ENCODE measurements at places on chromosomes 13 and 19.

- DNase-seq, result no peak
Measured at GRCh38 chr13:44668688-44669087, 92.6 kb upstream of the TSC22D1 start.

GRCh38 chr19:1076951-1077350, 10.0 kb downstream of the ARHGAP45 start:
- no peak for DNase-seq

DNA sequence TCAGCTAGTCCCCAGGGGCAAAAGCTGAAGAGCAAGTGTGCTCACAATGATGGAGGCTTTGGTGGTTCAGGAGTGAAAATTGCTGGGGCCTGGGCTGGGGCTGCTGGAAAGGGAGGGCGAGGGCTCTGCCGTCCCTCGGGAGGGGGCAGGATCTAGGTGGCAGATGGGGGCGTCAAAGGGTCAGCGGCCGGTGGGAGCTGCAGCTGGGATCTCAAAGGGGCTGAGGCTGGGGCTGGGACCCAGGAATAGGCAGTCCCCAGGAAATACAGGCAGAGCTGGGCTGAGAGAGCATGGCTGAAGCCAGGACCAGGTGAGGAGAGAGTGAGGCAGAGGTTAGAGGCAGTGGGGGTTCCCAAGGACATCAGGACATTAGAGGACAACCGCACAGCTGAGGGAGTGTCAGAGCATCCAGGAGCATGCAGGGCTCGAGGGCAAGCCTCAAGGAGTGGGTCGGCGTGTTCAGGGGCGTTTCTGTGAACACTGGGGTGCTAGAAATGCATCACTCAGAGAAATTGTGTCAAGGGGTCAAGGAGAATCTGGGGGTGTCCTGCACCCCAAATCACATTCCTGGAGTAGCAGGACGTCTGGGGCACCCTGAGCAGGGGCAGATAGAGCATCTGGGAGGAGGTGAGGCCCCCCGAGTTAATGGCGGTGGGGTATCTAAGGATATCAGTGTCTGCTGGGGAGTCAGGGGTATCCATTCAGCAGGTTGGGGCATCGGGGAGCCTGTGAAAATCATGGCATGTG, 1.2 kb upstream of the SYNE4 start:
- no peak for DNase-seq

DNA sequence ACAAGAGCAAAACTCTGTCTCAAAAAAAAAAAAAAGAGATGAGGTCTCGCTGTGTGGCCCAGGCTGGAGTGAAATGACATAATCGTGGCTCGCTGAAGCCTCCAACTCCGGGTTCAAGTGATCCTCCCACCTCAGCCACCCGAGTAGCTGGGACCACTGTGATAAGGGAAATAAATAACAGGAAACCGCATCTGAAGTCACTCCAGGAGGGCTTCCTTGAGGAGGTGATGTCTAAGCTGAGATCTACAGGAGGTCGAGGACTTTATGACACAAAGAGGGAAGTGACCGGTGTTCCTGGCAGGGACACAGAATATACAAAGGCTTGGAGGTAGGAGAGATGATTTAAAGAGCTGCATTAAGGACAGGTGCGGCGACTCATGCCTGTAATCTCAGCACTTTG, 8.9 kb upstream of the NR2F6 start:
- no peak for DNase-seq

GRCh38 chr19:48918071-48918470, 15.4 kb upstream of the DHDH start:
- no peak for DNase-seq

GRCh38 chr19:44701228-44701627, 2.3 kb downstream of the CEACAM16 start:
- no peak for DNase-seq

DNA sequence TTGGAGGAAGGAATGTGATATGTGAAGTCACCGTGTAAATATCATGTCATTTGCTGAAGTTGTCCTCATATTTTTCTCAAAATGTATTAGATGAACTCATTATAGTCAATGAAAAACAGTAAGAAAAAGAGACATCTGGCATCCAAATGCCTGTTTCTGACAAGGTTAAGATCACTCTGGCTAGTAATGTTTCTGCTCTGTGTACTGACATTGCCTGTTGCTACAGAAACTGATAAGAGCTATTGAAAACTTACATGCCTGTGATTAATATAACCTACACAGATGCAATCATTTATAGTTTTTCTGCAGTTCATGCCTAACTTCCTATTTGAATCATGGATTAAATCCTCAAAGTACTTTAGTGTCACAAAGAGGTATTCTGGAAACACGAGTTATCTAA, 249.8 kb downstream of the NBEA start:
- no peak for DNase-seq

GRCh38 chr13:74487091-74487722, 353.0 kb upstream of the KLF12 start:
- no peak for DNase-seq

GRCh38 chr13:67343777-67344176, 113.6 kb upstream of the PCDH9 start:
- no peak for DNase-seq

- DNase-seq, result no peak
Measured at GRCh38 chr13:98374750-98375149, 197.7 kb upstream of the RNF113B start.

- DNase-seq, result no peak
Measured at GRCh38 chr13:75636436-75637180, 478 bp downstream of the LMO7 start.

DNA sequence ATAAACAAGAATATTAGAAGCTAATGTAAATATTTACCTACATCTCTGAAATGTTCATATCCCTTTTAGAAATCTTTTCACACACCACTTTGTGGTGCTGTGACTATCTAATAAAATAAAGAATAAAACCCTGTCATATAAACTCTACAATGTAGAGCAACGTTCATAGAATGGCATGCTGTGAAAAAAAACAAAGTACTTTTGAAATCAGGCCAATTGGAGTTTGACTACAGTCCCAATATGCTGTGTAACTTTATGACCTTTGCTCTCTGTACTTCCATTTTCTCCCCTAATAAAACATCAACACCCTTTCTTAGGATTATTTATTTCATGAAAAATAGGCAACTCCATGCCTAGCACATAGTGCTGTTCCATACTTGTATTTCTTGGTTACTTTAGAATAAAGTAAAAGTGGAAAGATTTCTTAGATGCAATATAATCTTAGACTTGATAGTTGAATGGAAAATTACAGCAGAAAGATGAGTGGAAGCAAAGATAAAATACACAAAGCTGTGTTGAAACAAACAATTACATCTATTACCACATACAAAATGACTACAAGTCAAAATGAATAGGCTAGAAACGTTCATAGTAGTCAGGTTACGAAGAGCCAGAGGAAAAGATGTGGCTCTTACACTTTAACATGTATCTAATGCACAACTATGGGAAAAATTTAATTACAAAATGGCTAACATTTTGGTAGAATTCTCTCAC, 613.2 kb upstream of the SLITRK5 start:
- no peak for DNase-seq

DNA sequence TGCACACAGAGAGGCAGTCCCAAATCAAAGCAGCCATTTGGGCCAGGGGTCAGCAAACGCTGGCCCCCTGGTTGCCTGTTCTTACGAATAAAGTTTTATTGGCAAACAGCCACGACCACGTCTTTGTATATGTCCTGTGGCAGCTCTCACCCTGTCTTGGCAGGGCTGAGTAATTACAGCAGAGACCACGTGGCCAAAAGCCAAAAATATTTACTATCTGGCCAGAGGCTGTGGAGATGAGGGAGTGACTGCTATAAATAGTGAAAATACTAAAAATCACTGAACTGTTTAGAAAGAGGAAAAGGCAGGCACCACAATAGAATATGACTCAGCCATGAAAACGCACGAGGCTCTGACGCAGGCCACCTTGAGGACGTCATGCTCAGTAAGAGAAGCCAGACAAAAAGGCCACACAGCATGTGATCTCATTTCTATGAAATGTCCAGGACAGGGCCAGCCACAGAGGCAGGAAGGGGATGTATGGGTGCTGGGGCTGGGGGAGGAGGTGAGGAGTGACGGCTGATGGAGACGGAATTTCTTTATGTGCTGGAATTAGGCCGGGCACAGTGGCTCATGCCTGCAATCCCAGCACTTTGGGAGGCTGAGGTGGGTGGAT, 29.4 kb downstream of the SMIM24 start:
- no peak for DNase-seq

DNA sequence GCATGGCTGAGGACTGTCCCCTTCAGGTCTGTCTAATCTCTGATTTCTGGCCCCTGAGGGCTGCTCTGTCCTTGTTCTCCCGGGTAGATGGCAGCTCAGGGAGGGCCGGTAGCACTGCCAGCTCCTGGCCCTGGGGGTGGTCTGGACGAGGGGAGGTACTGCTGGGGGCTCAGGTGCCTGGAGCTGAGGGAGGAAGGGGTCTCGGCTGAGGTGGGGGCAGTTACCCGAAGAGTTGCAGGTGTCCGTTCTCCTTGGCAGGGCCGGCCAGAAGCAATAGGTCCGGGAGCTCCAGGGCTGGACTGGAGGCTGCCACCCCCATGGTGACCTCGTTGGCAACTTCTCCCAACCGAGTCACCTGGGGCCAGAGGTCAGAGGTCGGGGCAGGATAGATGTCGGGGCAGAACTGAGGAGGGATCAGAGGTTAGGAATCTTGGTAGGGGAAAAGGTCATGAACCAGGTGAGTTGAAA, 1.2 kb upstream of the EMC10 start:
- DNase-seq, result no peak

- DNase-seq, result no peak
Measured at GRCh38 chr13:111667757-111668156, 347.3 kb downstream of the TEX29 start.

DNA sequence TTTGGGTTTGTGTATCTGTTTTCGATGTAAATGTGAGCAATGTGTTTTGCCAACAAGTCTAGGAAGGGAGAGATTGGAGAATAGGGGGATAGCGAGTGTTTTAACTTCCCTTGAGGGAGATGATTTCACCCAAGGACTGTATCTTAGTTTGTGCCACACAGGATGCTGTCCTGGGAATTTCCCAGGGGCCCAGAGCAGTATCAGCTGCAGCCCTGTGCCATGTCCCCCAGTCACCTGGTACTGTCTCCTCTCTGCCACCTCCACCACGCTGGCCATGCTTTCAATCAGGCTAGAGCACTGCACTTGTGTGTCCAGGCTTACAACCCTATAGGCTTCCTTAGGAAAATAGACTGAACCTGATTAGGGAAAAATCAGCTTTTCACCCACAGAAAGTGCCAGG, 40.1 kb upstream of the CLDN10 start:
- DNase-seq, result no peak

DNA sequence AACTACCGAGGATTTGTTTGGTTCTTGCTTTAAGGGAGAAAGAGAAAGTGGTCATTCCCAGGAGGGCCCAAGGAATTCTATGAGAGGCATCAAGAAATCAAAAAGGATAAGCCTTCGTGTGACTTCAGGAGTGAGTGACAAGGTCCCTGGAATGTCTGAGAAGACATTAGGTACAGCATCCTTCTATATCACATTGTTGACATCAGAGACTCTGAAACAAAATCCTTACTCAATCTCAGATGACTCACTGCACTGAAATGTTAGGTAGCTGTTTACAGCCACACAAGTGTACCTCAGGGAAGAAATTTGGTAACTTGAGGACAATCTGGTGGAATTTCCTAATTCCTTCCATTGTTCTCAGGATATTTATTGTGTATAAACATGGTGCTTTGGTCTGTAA, 7.9 kb upstream of the LGALS14 start:
- DNase-seq, result no peak

DNA sequence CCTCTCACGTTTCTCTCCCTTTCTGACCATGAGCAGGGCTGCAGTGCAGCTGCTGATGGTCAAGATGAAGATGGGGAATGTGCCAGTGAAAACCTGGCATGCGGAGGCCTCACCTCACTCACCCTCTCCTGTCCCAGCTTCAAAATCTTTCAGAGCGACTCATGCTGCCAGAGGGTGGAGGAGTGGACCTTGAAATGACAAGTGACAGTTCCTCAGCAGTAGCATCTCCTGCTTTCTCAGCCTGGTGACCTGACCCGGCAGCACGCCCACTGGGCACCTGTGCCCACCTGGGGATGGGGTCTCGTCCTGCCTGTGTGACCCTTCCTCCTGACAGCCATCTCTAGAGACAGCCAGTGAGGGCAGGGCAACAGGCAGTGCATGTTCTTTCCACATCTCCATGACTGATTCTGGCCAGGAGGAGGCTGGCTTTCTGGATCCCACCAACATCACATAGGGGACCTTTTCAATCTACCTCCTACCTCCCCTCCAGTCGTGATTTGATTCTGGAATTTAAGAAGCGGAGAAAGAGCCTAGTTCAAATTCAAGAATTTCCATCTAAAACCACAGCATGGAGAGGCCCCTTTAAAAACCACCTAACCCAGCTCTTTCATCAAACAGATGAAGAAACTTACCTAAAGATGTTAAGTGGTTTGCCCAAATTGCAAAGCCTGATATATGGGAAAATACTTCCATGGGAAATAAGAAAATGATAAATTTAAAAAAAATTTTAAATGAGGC, 45.8 kb downstream of the RFX2 start:
- no peak for DNase-seq

- no peak for DNase-seq
Measured at GRCh38 chr13:104315606-104316005, 1249.4 kb upstream of the SLC10A2 start.

GRCh38 chr19:51511353-51511752, 9.8 kb upstream of the SIGLEC12 start:
- DNase-seq, result peak; percentile 6

GRCh38 chr13:73703606-73704005, 430.6 kb downstream of the KLF12 start:
- no peak for DNase-seq

DNA sequence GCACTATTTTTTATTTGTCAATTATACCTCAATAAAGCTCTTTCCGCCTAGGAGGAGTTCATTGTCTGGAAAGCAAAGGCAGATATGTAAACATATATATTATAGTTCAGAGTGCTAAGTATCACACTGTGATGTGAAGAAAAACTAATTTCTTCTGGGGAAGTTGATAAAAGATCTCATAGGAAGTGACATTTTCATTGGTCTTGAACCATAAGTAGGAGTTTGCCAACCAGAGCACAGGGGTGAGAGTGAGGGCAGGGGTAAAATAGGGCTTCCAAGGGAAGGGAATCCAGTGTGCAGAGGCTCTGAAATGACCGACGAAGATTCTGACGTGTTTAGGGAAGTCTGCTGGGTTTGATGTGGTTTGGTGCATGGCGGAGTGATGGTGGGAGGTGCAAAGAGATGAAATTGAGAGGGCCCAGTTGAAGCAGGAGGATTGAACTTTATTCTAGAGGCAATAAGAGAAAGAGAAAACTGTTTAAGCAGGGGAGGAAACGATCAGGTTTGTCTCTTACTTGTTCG, 780 bp upstream of the GTF2F2 start:
- no peak for DNase-seq

- no peak for DNase-seq
Measured at GRCh38 chr13:33213797-33214196, 71.8 kb downstream of the STARD13 start.

GRCh38 chr19:15108145-15108844, 1.1 kb downstream of the SYDE1 start:
- no peak for DNase-seq
